D721Med (cell line): ENCODE measurements at places on chromosomes 5 and 9.

DNA sequence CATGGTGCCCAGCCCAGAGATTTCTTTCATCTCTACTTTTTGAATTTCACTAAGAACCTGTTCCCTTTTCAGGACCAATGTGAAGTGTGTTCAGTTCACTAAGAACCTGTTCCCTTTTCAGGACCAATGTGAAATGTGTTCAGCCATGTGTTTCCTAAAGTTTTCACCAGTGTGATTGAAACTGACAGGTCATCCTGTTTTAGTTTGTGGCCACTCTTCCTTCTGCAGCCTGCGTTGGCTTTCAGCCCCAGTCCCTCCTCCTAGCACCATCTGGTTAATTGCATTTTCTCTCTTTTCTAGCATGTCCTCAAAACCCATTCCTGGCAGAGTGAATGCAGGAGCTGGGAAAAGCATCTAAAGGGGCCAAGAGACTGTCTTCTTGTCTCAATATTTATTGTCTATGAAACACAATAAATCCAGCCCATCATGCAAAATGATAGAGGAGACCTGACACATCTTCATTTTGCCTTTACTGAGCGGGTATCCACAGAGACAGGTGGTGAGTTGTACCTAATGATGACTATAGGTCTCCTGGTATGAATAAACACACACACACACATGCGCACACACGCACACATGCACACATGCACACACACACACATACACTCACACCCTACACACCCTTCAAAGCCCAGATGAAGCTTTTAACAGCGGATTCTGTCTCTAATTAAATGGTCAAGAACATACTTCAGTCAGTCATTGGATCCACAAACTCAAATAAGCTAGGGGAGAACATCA lies 6.1 kb upstream of the PANK3 start:
- no peak for DNase-seq

DNA sequence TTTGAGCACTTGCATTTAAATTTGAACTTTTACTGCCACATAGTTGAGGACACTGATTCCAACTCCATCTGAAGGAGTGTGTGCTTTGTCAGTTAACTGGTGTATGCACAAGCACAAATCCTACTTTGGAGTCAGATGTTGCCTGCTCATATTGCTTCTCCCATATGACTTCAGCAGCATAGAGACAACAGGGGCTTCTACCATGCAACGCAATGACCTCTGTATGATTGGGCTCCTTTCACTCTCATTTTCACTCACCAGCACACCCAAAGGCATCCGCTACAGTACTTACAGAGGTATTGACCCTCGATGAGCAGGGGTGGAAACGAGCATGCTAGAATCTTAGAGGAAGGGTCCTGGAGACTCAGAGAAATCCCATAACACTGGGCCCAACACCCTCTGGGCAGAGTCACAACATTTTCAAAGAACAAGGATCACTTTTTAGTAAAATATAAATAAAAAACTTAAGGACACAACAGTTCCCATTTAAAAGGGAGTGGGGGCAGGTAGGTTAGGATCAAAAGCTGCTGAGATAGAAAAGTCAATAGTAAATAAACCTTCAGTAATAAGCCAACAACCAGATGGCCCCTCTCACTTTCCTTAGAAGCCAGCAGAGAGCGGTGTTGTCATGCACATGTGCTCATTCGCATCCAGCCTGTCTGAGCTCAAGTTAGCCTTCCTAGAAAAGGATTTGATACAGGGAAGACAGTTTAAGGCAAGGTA lies 203.8 kb downstream of the SNCAIP start:
- peak; percentile 59 for DNase-seq

GRCh38 chr9:97794666-97795065 lies 58.4 kb upstream of the FOXE1 start:
- no peak for DNase-seq

- no peak for DNase-seq
Observed at GRCh38 chr9:136039488-136039887, 55.6 kb downstream of the NACC2 start.

GRCh38 chr9:63816751-63817621 lies 1468.0 kb downstream of the FOXD4L5 start:
- DNase-seq, result peak; percentile 75

DNA sequence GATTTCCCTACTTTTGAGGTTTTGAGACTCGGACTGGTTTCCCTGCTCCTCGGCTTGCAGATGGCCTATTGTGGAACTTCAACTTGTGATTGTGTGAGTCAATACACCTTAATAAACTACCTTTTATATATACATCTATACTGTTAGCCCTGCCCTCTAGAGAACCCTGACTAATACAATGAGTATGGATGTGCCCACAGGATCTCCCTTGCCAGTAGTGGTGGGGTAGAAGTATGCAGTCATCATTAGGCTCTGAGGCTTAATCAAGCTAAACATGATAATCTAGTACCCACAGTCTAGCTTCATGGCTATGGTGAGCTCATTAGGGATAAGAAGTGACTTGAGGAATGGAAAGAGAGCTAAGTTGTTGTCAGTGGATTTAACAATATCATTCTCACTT lies 412.8 kb upstream of the PTGER4 start:
- DNase-seq, result no peak

DNA sequence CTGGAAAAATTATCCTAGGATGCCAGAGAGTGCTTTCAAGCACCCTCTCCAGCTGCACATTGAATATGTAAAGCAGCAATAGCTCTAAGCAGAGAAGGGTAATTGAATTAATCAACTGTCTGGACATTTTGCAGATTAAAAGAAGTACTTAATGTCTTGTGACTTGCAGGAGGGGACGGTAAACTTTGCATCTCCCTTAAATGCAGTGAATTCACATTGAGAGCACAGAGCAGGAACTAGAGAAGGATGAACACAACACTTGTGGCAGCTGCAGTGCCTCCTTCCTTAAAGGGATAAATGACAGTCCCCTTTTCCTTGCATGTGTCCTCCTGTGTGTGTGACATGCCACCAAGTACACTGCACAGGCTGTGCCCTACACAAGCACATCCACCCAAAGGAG lies 7.4 kb upstream of the CDK5RAP2 start:
- no peak for DNase-seq
